ENCODE measurements at places on chromosomes 6 and 20.

DNA sequence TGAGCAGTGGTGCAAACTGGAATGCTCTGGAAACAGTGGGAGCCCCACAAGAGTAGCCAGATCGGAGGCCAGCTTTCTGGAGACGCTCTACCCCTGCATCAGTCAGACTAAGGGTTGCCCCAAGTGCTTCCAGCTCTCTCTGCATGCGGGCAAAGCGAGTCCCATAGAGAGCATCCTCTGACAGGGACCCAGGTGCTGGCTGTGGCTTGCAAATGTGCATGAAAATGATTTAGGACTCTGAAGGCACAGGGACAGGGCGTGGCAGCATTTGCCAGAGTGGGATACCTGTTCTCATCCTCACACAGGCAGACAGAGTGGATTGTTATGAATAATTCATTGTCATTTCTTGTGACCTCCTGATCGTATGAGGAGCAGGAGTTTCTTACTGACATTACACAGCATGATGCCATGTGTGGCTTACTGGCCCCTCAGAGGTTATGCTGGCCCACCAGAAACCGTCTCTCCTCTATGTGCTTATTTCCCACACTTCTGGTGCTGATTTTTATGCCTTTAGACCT lies 10.3 kb downstream of the RIN2 start:
- no peak for DNase-seq

- no peak for DNase-seq
Observed at GRCh38 chr6:4611429-4612129, 164.6 kb upstream of the CDYL start.

- no peak for DNase-seq
Observed at GRCh38 chr6:129683601-129684322, 26.2 kb downstream of the ARHGAP18 start.

GRCh38 chr6:163945808-163946207 lies 531.3 kb downstream of the QKI start:
- DNase-seq = no peak

GRCh38 chr6:168322966-168323365 lies 3.4 kb upstream of the DACT2 start:
- no peak for DNase-seq

DNA sequence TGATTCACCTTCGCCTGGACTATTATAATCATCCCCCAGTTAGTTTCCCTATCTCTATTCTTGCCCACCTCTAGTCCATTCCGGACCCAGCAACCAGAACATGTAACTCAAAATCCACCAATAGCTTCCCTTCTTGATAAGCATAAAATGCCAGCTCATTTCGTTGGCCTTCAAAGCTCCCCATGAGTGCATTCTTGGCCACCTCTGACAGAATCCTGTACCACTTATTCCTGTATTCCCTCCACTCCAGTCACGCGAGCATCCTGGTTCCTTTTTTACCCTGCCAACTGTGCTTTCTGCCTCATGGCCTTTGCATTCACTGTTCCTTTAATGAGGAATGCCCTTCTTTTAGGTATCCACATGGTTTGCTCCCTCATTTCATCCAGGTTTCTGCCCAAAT lies 36.7 kb downstream of the CYP24A1 start:
- DNase-seq = no peak

DNA sequence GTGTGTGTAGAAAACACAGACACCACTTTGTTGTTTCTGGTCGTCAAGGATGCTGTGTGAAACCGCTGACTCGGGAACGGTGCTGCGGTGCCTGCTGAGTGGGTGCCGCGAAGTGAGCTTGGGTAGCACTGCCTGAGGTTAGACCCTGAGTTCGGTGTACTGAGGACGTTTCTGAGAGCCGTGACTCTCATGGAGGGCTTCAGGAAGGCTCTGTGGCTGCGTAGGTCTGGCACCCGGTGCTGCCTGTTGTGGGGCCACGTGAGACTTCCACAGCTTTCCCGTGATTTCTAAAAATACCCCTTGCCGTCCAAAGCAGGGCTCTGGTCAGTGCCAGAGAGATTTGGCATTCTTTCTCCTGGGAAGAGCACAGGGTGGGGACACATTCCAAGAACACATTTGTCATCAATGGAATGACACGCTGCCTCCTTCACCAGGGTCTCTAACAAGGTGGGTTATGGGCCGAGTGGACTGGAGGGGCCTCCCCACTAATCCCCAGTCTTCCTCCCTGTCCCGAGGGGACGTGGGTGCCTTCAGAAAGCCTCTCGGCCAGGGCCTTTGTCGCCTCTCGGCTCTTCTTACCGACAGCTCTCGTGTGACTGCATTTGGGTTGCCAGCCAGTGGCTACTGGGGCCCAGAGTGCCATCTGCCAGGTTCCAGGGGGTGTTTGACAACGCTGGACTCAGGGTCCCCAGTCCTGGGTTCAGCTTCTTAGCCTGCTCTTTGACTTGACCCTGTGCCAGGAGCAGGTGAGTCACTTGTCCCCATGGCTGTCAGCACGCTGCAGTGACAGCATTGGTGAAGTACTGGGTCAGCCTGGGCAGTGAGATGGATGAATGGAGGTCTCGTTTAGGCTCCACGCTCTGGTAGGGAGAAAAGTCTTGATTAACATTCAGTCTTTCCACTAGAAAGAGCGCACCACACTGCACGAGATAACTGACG lies 62.2 kb downstream of the SYNJ2 start:
- no peak for DNase-seq

- no peak for DNase-seq
Observed at GRCh38 chr6:14841901-14842421, 403.9 kb upstream of the JARID2 start.
